ENCODE measurements at places on chromosomes 1 and 21. TPM values are rescaled to one million over a fixed set of nuclear protein-coding genes. Genes with fewer than 3 reads are reported as not detected.

The OR10J5 gene
- polyA plus RNA-seq, result not detected

The ACKR1 gene
- 10.7 TPM for polyA plus RNA-seq

The FMO2 gene
- 0.24 TPM for polyA plus RNA-seq

The LGR6 gene
- 0.66 TPM for polyA plus RNA-seq

The CSF1 gene
- 10.5 TPM for polyA plus RNA-seq

The PLA2G2D gene
- polyA plus RNA-seq, result not detected

The TSPEAR gene
- polyA plus RNA-seq, result 2.4 TPM

The TMEM82 gene
- not detected for polyA plus RNA-seq

The ROR1 gene
- polyA plus RNA-seq, result 0.80 TPM

The XKR8 gene
- polyA plus RNA-seq, result 3.2 TPM

The TLCD4 gene
- polyA plus RNA-seq, result 1.7 TPM

The OR2W3 gene
- 1.3 TPM for polyA plus RNA-seq

The HES3 gene
- not detected for polyA plus RNA-seq

The SYT2 gene
- 3.7 TPM for polyA plus RNA-seq

The ERG gene
- 2.8 TPM for polyA plus RNA-seq

The TMPRSS2 gene
- polyA plus RNA-seq, result not detected

The S100A1 gene
- polyA plus RNA-seq, result 570 TPM

The THAP3 gene
- 28.1 TPM for polyA plus RNA-seq

The ZNF648 gene
- not detected for polyA plus RNA-seq

The ZNF697 gene
- polyA plus RNA-seq, result 2.4 TPM

The PLCH2 gene
- polyA plus RNA-seq, result 5.5 TPM

The RGS18 gene
- not detected for polyA plus RNA-seq

The B3GALT5 gene
- polyA plus RNA-seq, result 0.51 TPM

The TDRD10 gene
- polyA plus RNA-seq, result 0.27 TPM

The OR10Z1 gene
- not detected for polyA plus RNA-seq

The TTC24 gene
- not detected for polyA plus RNA-seq

The LRRC42 gene
- polyA plus RNA-seq, result 42.9 TPM

The RPTN gene
- not detected for polyA plus RNA-seq

The NCAM2 gene
- 6.1 TPM for polyA plus RNA-seq

The RAB7B gene
- 1.2 TPM for polyA plus RNA-seq

The HAX1 gene
- 200 TPM for polyA plus RNA-seq

The LINGO4 gene
- polyA plus RNA-seq, result 0.12 TPM

The MEX3A gene
- 91.7 TPM for polyA plus RNA-seq

The FLG2 gene
- not detected for polyA plus RNA-seq

The ARMH1 gene
- 5.2 TPM for polyA plus RNA-seq

The FPGT gene
- polyA plus RNA-seq, result 3.1 TPM

The TTLL10 gene
- polyA plus RNA-seq, result 1.7 TPM
